T follicular helper cell (primary cell): ENCODE measurements at places on chromosomes 7 and 10.

DNA sequence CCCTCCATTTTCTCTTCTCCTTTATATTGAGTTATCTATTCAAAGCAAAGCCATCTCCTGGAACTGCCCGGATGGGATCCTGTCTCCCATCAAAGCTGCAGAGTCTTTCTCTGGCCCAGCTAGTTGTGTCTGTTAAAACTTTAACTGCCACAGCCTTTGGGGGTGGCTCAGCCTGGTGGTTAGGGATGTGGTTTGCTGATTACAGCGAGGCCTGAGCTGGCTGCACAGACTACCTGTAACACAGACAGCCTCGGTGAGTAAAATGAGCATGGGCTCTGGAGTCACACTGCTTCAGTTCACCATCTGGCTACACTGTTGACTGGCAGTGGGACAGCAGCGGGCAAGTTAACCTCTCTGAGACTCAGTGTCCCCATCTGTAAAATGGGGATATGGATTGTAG, 18.4 kb upstream of the HABP2 start:
- no peak for DNase-seq

- no peak for DNase-seq
Measured at GRCh38 chr7:122651451-122651850, 47.5 kb downstream of the RNF133 start.

DNA sequence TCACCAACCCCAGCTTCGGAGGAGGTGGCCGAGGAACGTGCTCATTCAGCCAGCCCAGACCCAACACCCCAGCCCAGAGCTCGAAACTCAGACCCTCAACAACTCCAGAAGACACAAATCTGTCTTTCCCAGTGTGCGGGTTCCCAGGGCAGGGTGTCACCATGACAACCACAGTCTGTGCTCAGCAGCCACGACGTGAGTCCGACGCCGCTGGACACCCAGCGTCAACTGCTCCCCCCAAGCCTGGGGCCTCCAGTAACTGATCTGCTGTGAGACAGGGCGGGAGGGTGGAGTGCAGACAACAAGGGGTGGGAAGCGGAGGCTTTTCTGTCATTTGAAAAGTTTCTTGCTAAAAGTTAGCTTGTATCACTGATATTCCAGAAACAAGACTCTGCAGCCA, 167.2 kb downstream of the MAD1L1 start:
- no peak for DNase-seq

GRCh38 chr10:663831-664251, 25.6 kb downstream of the DIP2C start:
- DNase-seq = no peak

- no peak for DNase-seq
Measured at GRCh38 chr7:157487046-157487770, 150.4 kb downstream of the DNAJB6 start.

GRCh38 chr7:107505997-107506673, 36.3 kb downstream of the GPR22 start:
- no peak for DNase-seq

DNA sequence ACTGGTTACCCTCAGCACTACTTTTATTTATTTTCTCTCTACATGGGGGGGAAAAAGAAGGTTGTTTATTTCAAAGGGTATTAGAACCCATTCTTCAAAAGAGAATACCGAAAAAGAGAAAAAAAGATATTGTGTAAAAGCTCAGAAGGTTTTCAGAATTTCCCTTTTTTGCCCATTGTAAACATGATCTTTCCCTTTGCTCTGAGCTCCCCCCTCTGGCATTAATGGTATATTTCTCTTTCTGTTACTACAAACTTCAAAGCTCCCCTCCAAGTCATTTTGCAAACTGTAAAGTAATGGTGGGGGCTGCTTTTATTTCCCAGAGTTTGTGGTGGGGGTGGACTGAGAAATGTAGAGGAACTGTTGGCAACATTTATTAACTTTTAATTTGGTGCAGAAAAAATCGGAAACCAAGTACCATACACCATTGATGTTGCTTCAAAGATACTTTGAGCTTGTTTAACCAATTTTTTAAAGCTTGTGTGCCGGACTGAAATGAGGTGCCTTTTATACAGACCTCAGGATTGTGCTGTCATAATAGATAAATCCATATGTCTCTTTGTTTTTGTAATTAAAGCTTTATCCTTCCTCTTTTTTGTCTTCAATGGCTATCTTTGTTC, 181.5 kb downstream of the EXOC4 start:
- DNase-seq = no peak

DNA sequence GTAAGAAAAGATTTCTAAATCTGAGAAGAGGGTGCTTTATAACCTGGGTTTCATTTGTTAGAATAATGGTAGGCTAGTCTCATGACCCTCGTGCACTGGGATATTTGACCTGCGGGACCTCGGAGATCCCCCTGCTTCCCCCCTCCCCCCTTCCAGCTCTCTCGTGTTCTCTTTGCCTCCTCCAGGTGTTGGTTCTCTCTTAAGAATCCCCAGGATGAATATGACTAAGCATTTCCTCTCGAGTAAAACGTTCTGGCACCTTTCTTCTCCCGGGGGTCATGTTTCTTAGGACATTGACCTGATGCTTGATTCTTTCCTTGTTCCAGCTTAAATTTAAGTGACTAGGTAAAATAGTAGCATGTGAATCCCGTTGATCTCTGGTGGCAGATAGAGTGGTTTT, 71.2 kb downstream of the SHH start:
- no peak for DNase-seq

- no peak for DNase-seq
Measured at GRCh38 chr7:30894866-30895605, 16.6 kb upstream of the AQP1 start.

DNA sequence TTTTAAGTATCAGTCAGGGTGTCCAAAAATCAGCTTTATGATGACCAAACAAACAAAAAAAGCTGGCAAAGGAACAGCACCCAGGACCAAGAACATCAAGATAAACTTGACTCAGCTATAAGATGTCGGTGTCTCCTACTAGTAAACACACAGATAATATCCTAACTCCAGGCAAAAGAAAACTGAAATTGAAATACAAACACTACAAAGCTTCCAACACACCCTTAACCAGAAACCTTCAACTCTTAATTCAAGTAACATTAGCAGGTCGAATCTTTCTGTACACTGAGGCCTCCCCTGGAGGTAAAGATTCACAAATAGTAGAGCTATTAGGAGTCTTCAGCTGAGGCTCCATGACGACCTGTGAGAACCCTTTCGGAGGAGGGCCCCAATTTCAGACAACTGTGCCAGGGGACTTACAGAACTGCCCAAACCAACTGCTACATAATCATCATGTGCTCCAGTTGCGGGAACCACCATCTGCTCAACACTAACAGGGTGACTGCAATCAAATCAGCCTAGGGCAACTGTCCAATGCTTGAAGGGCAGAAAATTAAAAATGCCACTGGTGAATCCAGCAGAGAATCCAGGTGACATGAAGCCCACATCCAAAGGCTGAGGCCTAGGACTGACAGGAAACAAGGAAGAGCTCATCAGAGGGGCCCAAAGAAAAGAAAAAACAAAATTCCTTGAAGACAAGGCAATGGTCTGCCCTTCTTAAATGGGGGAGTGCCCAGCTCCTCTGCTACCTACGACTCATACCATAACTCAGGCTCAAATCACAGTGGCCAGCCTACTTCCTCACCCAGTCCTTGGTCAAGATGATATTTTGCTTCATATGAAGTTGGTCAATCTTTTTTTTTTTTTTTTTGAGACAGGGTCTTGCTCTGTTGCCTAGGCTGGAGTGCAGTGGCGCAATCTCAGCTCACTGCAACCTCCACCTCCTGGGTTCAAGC, 20.0 kb downstream of the XPNPEP1 start:
- no peak for DNase-seq

DNA sequence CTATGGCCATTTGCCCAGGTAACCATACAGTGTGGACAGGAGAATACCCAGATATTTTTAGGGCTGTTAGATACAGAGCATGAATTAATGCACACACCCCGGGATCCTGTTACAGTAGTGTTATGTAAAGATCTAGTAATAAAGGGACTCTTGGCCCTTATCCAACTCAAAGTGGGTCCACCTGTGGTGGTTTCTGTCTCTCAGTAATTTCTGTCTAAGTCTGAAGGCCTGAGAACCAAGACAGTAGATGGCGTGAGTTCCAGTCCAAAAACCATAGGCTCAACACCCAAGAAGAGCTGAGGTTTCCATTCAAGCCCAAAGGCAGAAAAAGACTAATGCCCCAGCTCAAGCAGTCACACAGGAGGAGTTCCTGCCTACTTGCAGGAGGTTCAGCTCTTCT, 277.7 kb downstream of the ZEB1 start:
- DNase-seq = no peak

DNA sequence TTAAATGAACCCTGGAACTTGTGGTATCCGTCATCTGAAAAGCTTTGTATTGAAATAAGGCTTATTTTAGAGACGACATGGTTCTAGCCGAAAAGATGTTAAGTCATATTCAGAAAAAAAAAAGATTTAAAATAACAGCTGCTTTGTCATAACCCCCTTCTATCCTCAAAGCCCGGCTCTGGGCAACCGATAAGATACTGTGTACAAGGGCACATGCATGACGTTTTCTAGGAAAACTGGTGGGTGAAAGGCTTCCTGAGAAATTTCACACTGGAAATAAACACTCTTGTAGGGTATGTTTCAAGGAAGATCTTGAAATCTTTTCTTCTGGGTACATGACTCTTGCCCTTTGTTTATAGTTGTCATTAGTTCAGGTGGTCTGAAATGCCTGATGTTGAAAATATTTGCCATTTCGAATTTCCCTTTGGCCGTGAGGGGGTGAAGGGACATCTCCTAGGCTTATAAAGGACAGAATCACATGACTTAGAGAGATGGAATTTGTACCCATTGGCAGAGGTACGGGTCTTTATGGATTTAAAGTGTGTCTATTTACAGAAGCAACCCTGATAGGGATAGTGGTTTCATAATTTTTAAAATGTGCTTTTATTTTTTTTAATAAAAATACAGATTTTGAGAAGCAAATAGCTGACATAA, 232.5 kb downstream of the PTEN start:
- no peak for DNase-seq

DNA sequence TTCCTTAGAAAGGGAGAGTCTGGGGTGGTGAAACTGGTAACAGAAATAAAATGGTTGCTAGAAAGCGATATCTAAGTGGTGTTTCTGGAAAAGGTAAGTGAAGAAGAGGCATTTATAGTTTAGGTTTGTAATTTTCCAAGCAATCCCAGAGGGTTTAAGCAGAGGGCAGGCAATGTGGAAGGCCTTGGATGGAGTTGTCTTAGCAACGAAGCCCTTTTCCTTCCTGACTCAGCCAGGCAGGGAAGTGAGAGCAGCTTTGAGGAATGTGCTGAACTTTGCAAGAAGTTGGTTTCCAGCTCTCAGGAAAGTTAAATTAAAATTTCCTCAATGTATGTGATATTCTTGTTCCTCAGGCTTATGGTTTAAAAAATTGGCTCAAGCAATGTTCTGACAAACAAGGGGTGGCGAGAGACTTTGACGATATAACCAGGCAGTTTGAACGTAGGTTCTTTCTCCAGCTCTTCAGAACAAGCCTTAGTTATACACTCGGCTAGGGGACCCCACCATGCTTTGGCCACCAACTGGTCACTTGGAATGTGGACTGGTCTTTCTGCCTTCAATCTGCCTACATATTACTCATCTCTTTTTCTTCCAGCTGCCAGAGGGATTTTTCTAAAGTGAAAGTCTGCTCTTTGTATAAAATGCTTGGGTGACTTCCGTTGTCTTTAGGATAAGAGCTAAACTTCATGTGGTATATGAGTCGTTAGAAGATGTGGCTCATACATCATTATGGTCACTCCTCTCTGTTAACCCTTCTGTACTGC, 66.9 kb upstream of the SLC25A13 start:
- DNase-seq = no peak

GRCh38 chr10:119852277-119852676, 20.4 kb downstream of the MCMBP start:
- DNase-seq = no peak

GRCh38 chr10:63919575-63920279, 398.5 kb downstream of the REEP3 start:
- no peak for DNase-seq

DNA sequence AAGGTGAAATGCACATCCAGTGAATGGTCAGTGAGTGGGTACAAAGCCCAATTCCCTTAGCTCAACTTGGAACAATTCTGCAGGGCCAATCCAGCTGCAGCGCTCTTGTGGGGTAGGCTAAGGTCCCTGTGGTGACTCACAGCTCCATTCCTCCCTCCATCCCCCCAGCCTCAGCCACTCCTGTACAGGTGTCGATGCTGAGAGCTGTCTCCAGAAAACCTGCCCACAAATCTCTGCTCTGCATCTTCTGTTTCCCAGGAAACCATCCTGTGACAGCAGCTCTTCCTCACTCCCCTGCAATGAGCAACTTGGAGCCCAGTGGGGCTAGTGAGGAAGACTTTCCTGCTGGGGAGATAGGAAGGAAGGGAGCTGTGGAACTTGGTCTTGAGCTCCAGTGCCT, 244.7 kb upstream of the GPR26 start:
- no peak for DNase-seq

DNA sequence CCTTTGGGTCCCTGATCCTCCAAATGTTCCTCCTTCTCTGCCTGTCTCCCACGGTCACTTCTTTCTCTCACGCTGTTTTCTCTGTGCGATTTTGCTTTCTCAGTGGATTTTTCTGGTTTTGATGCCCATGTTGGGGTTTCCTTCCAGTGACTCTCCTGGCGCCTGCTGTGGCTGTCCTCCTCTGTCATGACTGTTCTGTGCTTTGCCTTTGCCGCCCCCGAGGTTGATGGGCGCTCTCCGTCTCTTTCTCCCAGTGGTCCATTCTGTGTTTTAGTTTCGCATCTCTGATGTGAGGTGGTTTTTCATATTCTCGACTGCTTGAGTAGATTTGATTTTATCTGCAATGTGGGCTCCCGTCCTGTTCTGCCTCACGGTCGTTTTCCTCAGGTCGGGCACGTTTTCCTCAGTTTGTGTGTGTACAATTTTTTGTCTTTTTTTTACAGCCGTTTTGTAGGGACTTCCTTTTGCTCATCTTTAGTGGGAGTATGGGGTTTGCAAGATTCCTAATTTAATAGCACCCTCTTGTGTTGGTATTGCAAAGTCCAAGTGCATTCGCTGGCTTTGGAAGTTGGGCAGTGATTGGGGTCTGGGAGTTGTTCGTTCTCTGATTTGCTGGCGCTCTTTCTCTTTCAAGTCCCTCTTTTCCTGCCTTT, 100.0 kb downstream of the INPP5A start:
- no peak for DNase-seq

- DNase-seq = no peak
Measured at GRCh38 chr7:123024989-123025758, 29.7 kb upstream of the TAS2R16 start.
